ENCODE measurements at places on chromosomes 4 and X. TPM values are rescaled to one million over a fixed set of nuclear protein-coding genes. Genes with fewer than 3 reads are reported as not detected.

SRPX gene
- total RNA-seq: 378 TPM

GEMIN8 gene
- total RNA-seq: 22.2 TPM

MORF4L2 gene
- total RNA-seq: 132 TPM

ARMCX1 gene
- total RNA-seq: 41.0 TPM

OCIAD2 gene
- total RNA-seq: 7.9 TPM

RIPPLY1 gene
- total RNA-seq: not detected

VEGFC gene
- 12.6 TPM for total RNA-seq

Measured in subcutaneous adipose tissue (tissue), 4 donors.